Stimulated activated CD4-positive, alpha-beta T cell treated with anti-CD3 and anti-CD28 coated beads, Interleukin-1b, Interleukin-23, amount 100 ng/mL, for 1 hour (primary cell): ENCODE measurements at places on chromosomes 2 and 18.

DNA sequence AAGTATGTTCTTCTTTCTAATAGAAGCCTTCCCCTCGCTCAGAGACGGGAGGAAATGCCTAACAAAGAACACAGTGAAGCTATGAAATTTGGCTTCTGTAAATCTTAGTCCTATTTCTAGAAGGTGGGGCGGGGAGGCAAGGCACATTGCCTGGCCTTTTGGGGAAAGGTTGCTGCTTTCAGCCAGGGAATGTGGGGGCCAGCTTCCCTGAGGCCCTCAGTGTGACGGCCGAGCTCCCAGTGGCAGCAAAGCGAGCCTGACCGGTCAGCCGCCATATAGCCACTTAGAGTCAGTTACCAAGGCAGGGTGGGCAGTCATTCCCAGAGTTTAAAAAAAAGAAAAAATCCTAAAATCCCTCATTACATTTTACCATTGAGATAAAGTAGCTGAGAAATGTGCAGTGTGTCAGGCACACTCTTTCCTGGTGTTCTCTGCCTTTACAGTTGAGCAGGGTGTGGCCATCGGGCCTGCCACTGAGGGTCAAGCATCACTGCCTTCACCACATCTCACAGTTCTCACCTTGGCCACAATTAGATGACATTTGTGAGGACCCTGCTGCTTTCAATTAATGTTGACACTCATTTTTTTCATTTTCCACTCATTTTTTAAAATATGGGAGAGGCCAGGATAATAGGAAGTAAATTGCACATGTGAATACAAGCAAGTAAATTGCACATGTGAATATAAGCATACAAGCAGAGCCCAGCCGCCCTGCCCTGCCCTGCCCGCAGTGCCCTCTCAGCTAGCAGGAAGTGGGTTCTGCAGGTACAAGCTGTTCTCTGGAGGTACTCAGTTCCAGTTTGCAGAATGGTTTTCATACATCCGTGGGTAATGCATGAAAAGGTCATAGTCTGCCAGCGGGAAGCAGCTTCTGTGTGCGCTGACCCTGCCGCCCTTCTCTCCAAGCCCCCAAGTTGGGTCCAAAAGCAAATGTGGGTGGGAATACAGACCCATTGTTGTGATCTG is 76.9 kb downstream of the WDSUB1 start:
- DNase-seq, result no peak

DNA sequence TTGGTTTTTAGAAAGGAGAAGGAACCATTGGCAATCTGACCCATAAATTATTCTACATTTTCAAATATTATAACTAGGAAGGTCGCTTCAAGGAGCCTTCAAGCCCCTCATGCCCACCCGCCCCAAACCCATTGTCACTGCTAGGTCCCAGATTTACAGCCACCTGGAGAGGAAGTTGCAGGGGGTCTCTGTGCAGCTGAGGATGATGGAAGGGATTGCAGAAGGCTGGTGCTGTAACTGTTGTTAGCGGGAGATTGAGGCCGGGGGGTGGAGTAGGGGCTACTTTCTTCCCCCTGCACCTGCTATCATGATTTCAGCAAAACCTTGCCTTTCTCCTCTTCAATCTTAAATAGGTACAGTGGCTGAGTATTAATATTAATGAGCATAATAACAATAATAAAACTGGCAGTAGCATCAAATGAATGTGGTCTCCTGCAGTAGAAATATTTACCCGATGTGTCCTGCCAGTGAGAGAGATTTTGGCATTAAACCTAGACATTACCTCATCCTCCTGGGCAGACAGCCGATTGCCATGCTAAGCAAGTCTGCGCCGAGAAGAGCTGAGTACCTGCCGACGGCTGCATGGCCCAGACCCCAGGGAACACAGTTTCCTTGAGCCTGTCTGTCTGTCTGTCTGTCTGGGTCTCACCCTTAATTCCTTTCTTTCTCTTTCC is 225.4 kb downstream of the FAM210A start:
- DNase-seq, result no peak

- no peak for DNase-seq
These were observed 204.5 kb upstream of the LRATD1 start for GRCh38 chr2:14428056-14428455.

DNA sequence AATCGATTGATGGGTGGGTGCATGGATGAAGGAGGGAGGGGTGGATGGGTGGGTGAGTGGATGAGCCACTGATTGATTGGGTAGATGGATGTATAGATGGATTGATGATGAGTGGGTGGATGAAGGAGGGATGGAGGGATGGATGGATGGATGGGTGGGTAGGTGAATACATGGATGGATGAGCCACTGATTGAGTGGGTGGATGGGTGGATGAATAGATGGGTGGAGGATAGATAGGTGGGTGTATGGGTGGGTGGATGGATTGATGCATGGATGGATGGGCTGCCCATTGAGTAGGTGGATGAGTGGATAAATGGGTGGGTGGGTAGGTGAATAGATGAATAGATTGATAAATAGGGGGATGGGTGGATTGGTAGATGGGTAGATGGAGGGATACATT is 30.9 kb downstream of the MLPH start:
- no peak for DNase-seq

DNA sequence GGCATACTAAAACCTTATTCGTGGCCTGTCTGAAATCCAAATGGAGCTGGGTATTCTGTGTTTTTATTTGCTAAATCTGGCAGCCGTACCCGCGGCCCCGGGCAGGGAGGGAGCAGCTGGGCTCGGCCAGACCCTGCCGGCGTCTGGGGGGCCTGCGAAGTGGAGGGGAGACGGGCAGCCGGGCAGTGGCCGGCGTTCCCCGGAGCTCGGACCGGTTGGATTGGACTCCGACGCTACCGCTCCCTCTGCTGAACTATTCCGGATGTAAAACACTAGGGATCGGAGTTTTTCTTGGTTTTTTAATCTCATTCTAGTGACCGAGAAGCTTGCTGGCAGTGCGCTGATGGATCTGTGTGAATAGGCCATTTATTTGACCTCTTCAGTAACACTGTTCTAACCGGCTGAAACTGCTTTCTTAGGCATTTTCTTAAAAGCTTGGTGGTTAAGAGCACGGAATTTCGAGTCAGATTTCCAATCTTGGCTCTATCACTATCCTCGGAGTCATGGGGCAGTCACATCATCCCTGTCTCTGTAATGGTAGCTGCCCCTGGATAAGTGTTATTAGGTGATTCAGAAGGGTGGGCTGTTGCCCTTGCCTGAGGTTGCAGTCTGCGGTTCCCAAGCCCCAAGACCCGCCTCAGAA is 694 bp downstream of the UNC50 start:
- no peak for DNase-seq

- DNase-seq, result no peak
These were observed 80.0 kb downstream of the PRPF40A start for GRCh38 chr2:152637251-152637650.

DNA sequence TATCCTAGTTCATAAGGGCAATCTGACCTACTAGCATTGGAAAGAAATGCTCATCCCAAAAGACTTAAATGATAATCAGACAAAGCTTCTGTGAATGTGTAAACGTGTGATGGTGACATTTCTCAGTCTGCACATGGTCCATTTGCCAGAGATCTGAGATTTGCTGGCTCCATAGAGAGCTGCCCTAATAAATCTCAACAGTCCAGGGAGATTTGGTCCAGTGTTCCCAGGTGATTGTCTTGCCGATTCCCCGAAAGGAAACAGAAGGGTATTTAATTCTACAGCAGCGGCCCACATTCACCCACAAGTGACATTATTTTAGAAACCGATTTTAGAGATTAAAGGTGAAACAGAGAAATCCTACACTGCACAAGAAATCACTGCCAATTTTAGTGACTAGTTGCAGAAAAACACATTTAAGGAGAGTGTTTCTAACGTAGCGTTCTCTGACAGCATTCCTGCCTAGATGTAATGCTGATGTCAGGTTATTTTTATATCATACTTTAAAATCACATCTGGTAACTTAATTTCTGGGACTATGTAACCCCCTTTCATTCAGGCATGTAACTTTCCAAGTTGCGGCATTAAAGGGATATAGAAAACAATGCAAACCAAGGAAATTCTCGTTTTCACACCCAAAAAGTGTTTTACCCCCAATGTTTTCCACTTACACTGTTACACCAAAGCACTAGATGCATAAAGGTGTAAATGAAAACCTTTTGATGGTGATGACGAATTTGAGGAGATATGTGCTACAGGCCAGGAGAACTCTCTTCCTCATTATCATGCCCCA is 231.9 kb upstream of the FN1 start:
- no peak for DNase-seq

GRCh38 chr2:43950383-43951008 is 45.3 kb downstream of the LRPPRC start:
- no peak for DNase-seq

- DNase-seq, result no peak
These were observed 7.9 kb upstream of the CFAP36 start for GRCh38 chr2:55511508-55512124.

- DNase-seq, result no peak
These were observed 566 bp upstream of the CMPK2 start for GRCh38 chr2:6866275-6866671.

- no peak for DNase-seq
These were observed 2070.4 kb upstream of the CELF4 start for GRCh38 chr18:39635966-39636365.

DNA sequence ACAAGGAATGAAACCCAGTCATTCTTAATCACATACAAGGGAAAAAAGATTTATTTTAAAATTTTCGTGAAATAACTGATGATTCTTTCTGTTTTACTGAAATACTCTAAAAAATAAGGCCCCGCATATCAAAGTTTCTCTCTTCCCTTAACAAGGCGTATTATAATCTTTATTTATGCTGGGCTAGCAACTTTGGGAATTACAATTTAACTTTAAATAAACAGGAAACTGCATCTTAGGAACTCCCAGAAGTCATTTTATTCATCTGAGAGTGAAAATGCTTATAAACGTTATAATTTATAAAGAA is 166.7 kb downstream of the TCF4 start:
- no peak for DNase-seq

GRCh38 chr2:62415019-62415431 is 91.0 kb downstream of the TMEM17 start:
- no peak for DNase-seq

- no peak for DNase-seq
These were observed 660.5 kb downstream of the LRRTM4 start for GRCh38 chr2:76861708-76862107.

DNA sequence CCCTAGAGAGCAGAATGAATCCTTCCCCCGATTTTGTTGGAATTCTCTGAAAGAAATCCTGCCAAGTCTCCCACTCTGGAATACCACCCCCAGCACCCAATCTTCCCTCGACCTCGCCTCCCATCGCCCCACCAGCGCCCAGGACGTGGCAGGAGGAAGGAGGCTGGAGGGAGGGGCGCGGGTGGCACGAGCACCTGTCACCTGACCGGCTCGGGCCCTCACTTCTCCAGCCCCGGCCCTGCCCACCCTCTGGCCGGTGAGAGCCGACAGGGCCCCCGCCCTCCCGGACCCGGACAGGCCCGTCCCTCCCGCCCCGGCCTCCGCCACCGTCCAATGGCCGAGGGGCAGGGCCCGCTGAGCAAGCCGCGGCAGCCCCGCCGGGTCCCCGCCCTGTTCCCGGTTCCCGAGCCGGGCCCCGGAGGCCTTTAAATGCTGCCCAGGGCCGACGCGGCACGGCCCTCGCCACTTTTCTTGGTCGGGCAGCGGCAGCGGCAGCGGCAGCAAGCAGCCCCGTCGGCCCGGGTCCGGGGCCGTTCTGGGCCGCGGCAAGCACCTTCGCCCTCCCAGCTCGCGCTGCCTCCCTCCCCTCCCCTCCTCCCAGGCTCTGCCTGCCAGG is at the start of gene LGALSL:
Gene LGALSL (plus strand): TSS at position 393 of the 616 bp plus-strand sequence. CDS start 384 bp downstream, outside the sequence.
- DNase-seq, result no peak

- no peak for DNase-seq
These were observed 73.3 kb upstream of the YPEL5 start for GRCh38 chr2:30073523-30073922.

- DNase-seq, result no peak
These were observed 52.9 kb downstream of the TMEM163 start for GRCh38 chr2:134665727-134666506.

GRCh38 chr2:45012733-45013132 is 3.5 kb upstream of the SIX2 start:
- no peak for DNase-seq

- no peak for DNase-seq
These were observed 150.4 kb downstream of the PIK3C3 start for GRCh38 chr18:42105394-42105793.

GRCh38 chr2:41187376-41188122 is 735.7 kb upstream of the SLC8A1 start:
- no peak for DNase-seq

DNA sequence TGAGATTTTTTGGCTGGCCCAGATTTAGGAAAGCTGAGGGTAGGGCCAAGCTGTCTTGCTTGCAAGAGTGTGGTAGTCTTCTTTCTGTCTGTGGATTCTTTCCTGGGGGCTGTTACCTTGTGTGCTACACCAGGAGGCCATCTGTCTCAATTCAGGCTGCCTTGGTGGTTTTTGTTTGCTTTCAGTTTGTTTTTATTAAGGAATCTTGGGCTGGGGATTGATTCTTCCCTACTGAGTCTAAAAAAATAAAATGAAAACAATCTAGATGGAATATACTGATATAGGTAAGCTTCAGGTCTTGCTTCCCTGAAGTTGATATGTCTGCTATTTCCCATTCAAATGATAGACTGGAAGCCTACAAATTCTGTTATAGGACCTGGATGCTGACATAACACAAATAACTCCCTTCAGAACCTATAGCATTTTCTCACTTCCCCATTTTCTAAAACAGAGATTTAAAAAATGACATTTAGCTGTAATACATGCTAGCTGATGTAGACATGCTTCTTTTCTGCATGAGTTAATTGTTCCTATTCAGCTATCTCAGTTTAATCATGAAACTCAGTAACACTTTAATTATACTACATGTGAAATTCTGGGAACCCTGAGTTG is 5.3 kb downstream of the LHCGR start:
- no peak for DNase-seq

DNA sequence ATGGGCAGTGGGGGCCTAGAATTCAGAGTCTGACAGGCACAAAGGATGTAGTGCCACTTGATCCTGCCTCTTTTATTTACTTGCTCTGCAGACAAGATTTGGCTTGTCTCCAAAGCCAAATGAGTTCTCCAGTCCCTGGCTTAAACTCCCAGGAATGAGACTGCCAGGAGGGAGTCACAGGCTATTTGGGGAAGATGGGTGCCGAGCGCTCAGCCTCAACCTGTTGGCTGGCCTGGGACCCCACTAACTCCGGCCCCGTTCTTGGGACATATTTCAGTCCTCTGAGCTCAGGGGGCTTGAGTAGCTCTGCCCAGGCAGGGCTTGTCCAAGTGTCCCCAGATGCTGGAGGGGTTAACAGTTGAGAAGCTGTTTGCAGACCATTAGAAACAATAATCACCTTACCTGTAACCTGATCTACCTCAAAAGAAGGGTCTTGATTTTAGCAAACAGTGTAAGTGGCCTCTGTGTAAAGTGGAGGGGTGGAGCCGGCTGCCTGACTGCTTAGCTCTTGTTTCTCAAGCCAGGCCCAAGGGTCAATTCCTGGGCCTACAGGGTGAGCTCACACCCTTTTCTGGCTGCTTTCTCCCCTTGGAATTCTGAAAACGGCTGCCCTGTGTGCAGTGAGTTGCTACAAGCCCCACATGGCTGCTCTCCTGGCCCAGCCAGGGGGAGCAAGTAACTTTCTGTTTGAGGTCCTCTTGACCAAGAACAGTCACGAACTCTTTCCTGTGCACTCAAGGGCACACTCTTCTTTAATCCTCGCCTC is 27.1 kb upstream of the FZD5 start:
- DNase-seq, result no peak

- no peak for DNase-seq
These were observed 58.5 kb upstream of the MSH6 start for GRCh38 chr2:47724221-47724981.

GRCh38 chr18:77737405-77737804 is 487.8 kb downstream of the GALR1 start:
- DNase-seq, result no peak

GRCh38 chr2:159671047-159671446 is 41.3 kb upstream of the MARCHF7 start:
- DNase-seq, result no peak

GRCh38 chr2:96861074-96861473 is 3.3 kb upstream of the ANKRD39 start:
- no peak for DNase-seq
